ENCODE measurements at places on chromosomes 16 and 17.

DNA sequence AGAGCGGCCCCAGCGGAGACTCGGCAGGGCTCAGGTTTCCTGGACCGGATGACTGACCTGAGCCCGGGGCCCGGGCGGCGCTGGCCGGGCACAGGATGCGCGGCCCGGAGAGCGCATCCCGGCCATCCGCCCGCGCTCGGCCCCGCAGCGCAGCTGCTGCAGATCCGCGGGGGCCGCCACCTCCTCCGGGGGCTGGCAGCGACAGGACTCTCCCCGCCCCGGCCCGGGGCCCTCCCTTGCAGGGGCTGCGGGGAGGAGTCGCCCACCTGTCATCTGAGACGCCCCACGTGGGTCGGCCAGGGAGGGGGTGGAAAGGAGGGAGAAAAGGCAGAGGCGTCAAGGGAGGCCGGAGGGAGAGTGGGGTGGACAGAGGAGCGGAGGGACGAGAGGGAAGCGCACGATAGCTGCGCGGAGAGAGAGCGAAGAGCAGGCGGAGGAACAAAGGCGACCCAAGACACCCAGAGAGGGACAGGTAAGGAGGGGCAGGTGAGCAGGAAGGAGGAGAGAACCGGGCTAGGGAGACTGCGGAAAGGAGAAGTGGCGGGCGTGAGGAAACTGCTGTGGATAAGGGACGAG lies 471 bp upstream of the PRKAR1A start:
- DNase-seq, result peak; percentile 70

DNA sequence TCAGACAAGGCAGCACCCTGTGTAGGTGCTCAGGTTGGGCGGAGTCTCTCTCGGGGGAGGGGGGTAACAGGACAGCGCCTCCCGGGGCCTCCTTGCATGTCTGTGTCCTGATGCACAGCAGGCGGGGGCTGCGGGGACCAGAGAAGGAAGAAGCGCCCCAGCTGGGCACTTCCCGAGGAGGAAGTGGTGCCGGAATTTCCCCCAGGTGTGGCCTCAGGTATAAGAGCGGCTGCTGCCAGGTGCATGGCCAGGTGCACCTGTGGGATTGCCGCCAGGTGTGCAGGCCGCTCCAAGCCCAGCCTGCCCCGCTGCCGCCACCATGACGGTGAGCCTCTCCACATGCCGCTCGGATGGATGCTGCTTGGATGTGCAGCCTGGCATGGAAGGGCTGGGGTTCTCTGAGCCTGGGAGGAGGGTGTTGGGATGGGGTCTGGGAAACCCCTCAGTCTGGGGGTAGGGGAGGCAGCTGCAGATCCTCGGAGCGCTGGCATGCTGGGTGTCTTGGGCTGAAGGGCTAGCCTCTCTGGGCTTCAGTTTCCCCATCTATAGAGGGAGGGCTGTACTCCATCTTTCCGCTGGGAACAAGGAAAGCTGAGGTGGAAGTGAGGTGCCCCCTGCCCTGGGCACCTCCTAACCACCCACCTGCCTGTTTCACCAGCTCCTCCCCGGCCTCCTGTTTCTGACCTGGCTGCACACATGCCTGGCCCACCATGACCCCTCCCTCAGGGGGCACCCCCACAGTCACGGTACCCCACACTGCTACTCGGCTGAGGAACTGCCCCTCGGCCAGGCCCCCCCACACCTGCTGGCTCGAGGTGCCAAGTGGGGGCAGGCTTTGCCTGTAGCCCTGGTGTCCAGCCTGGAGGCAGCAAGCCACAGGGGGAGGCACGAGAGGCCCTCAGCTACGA lies at the start of gene IL17C:
TSS of gene IL17C (plus strand) at position 250 of the 908 bp plus-strand sequence. CDS start at position 320, 70 bp downstream.
- DNase-seq, result no peak

- no peak for DNase-seq
Observed at GRCh38 chr16:21088646-21089538, 61.8 kb downstream of the DNAH3 start.

GRCh38 chr17:74455821-74456220 lies 10.6 kb upstream of the CD300A start:
- no peak for DNase-seq

GRCh38 chr17:8739097-8739496 lies 5.5 kb downstream of the CCDC42 start:
- no peak for DNase-seq

DNA sequence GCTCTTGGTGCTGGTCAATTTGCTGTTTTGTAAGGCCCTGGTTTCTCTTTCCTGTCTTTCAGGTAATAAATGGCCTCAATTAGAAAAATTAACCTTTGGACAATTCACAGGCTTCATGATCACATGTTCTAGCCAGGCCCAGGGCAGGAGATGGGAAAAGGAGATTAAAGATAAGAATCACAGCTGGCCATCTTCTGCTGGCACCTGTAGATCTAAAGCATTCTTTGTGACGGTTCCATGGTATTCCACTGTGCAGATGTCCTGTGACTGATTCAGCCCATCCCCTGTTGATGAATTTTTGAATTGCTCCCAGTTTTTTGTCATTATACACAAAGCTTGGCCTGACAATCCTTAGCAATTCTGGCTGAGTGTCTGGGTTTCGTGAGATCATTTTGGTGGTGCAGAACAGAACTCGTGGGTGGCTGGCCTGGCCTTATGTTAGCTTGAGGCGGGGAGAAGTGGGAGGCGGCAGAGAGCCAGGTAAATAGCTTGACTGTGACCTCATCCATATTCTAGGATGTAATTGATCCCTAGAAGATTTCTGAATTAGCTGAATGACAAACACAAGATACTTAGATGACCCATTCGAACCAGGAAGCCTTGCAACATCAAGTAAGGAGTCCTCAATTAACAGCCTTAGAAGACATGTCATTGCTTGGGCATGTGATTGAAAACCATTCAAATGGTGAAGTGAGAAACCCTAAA lies 14.1 kb downstream of the TMC5 start:
- DNase-seq, result no peak

- DNase-seq, result no peak
Observed at GRCh38 chr16:10579965-10580882, at the start of gene EMP2. Gene EMP2, minus strand, starts transcription at chr16:10580598. Its CDS starts 32,981 bp downstream, at chr16:10547617.

DNA sequence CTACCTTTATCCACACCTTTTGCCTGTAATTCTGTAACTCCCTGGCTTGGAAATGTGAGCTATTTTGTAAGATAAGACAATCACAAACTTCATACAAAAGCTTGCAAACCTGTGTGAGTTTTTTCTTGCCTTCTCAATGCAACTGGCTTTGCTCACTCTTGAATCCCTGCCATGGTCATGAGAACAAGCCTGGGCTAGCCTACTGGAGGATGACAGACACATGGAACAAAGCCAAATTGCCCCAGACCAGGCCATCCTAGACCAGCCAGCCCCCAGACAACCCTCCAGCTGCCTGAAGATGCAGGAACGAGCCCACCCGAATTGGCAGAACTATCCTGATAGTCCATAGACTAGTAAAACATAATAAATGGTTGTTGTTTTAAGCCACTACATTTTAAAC lies 466.6 kb upstream of the ERCC4 start:
- no peak for DNase-seq

GRCh38 chr16:67141391-67141790 lies 9.4 kb downstream of the B3GNT9 start:
- no peak for DNase-seq

- no peak for DNase-seq
Observed at GRCh38 chr16:77499373-77500285, 64.8 kb upstream of the ADAMTS18 start.

DNA sequence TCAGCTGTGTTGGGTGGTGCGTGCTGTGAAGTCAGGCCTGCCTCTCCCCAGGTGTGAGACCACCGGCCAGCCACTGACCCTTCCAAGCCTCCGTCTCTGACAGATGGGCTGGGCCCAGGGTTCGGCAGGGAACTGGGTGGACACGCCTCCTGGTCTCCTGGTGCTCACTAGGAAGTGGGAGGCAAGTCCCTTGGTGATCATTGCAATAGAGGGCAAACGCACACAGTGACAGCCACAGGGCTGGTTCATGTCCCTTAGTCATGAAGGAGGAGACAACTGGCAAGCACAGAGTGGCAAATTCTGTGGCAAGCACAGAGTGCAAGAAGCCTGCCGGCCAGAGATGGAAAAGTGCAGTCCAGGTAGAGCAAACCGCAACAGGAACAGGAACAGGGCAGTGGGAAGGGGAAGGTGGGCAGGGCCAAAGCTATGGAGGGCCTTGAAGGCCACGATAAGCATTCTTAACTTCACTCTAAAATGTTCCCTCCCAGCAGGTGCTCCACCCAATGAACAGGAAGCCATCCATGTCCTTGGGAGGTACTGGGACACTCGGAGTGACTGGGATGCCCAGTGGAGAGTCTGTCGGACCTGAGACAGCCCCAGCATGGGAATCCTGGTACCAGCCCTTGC lies 21.9 kb downstream of the USP7 start:
- DNase-seq, result no peak

- peak; percentile 63 for DNase-seq
Observed at GRCh38 chr16:11181899-11182279, 74.1 kb downstream of the SOCS1 start.

DNA sequence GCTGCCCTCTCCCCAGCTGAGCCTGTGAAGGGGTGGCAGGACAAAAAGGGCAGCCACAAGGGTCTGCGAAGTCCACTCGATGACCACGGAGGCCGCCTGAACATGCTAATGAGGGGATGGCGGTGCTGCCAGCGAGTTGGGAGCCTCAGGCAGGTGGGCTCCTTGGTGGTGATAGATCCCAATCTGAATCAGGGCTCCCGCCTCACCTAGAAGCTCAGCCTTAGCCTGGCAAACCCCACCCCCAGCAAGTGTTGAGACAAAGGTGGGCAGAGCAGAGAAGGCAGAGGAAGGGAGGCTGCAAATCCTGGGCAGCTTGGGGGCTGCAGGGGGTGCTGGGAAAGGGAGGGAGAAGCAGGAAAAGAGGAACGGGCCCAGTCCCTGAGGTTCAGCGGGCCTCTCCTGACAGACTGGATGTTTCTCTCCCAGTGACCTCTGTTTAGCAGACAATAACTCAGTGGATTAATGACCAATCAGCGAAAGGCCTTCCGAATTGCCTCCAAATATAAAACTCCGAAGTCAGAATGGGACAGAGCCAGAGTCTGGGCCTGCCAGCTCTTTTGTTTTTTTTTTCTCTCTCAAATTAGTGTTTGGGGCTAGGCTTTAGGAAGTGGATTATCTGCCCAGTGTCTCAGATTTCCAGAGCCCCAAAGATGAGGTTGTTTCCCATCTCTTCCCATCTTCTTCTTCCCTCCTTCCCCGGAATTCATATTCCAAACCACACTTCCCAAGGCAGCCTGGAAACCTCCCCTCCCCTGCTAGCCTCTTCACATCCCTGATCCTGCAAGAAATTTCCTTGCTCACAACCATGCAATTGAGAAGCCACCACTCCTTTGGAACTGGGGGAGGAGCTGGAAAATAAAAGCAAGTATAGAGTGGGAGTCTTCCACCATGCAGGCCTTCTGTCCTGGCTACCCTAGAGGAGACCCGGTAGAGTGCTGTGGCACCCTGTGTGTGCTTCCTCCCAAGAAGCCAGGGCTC lies 15.2 kb upstream of the HOXB2 start:
- DNase-seq, result no peak

DNA sequence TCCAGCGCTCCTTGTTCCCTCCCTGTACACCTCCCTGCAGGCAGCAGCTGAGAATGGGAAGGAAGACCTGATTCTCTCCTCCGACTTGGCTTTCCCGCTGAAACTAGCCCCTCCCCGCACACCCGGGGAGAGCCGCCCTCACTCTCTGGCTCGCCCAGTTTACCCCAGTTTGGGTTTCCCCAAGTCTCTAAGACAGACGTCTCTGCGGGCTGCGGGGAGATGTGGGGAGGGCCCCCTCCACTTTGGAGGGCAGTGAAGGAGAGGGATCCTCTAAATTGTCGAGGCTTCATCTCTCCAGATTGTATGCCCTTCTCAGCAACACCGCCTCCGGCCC lies 797 bp downstream of the GRB7 start:
- DNase-seq, result peak; percentile 75

- no peak for DNase-seq
Observed at GRCh38 chr17:56076980-56077379, 76.3 kb upstream of the ANKFN1 start.

DNA sequence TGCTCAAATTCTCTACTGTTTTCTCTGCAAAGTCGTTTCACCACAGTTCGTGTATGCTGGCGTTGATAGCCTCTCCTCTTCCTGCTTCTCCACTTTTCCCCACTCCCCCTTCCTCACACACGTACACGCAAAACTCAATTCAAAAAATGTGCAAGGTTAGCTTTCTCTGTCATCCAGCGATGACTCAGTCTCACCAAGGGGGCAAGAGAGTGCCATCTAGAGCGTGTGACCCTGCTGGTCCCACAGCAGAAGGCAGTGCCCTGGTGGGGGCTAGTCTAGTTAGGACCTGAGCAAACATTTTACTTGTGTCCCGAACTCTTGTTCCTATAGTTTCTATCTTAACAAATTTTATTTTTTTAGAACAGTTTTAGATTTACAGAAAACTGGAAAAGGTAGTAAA lies 121.2 kb upstream of the CHMP6 start:
- peak; percentile 48 for DNase-seq

- no peak for DNase-seq
Observed at GRCh38 chr17:59121901-59122480, 15.3 kb upstream of the TRIM37 start.

DNA sequence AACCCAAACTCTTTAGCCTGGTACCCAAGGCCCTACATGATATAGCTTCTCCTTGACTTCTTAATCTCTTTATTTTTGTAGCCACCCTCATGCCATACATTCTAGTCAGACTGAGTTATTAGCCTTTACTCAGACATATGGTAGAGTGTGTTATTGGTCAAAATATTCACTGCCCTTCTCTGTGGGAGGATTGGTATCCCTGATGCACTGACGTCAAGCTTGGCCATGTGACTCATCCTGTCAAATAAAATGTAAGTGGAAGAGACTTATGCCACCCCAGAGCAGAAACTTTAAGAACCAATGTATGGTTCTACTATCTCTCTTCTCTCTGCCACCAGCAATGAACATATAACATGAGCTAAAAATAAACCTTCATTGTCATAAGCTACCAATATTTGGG lies 12.2 kb upstream of the BEAN1 start:
- DNase-seq, result no peak

- DNase-seq, result no peak
Observed at GRCh38 chr16:3038256-3038655, 1.5 kb upstream of the BICDL2 start.

DNA sequence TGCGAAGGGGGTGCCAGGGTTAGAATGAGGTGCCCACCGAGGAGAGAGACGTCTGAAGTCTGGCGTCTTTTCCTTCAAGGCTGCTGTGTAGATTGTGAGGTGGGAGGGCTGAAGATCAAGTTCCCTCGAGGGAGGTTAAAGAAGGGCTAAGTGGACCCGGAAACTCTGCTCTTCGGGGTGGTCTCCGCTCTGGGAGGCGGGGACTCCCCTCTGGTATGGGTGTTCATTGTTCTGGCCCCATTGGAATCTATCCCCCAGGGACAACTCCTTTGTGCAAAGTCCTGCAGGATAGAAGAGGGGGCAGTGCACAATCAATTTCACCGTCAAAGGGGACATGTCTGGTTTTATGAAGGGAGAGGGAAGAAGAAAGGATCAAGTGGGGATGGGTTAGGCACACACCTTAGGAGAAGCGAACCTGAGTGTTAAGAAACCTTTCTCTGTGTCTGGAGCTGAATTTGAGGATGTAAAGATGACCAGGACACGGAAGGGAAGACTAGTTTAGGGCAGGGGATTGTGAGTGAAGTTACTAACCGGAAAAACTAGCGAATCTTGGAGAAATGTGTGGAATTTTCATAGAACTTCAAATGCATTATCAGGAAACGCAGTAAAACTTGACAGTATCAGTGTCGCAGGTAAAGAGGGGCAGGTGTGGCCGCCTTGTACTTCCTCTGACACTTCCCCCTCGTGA lies 809 bp upstream of the RAB34 start:
- DNase-seq, result no peak

GRCh38 chr17:16190703-16191360 lies 24.5 kb downstream of the NCOR1 start:
- no peak for DNase-seq

GRCh38 chr16:67845291-67846062 lies 1.3 kb upstream of the NUTF2 start:
- DNase-seq, result peak; percentile 21

Measured in activated CD4-positive, alpha-beta memory T cell treated with anti-CD3 and anti-CD28 coated beads for 36 hours (primary cell).